ENCODE measurements at places on chromosomes 2 and 18.

DNA sequence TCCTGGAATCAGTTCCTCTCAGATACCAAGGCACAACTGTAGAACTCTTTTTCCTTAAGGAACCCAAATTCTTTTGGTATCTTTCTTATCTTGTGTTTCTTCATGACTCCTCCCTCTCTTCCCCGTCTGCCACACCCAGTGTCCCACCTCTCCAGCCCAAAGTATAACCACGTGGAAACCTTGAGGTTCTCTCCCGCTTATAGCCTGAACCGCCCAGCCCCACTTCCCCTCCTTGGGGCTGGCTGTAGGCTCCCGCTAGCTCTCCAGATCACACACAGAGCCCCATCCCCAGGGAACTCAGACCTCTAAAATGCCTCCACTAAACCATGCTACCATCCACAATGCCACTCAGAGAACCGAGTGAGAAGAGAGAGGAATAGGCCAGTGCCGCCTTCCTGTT lies 87.5 kb downstream of the MAPRE2 start:
- no peak for DNase-seq

- DNase-seq = no peak
Measured at GRCh38 chr18:59085126-59085794, 54.4 kb upstream of the SEC11C start.

- DNase-seq = no peak
Measured at GRCh38 chr2:53455094-53455493, 312.5 kb upstream of the CHAC2 start.

GRCh38 chr2:16130906-16131400 lies 190.6 kb downstream of the MYCN start:
- DNase-seq = no peak

GRCh38 chr2:79178076-79178674 lies 18.6 kb upstream of the REG3A start:
- no peak for DNase-seq

DNA sequence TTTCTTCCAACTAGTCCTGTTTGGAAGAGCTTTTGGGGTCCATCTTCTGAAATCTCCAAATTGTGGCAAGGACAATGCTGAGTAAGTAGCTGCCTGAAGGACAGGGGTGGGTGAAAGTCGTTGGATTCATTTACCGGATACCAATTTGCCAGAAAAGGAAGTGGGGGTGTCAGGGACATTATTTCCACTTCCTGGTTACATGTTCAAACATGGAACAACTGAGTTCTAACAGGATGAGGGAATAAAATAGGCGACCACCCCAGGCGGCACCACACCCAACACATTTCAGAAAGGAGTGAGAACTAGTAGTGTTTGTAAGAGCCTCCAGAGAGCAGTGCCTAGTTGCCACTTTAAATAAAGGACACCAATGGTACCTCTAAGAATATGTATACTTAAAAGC lies 158.6 kb upstream of the SERTAD2 start:
- DNase-seq = no peak

DNA sequence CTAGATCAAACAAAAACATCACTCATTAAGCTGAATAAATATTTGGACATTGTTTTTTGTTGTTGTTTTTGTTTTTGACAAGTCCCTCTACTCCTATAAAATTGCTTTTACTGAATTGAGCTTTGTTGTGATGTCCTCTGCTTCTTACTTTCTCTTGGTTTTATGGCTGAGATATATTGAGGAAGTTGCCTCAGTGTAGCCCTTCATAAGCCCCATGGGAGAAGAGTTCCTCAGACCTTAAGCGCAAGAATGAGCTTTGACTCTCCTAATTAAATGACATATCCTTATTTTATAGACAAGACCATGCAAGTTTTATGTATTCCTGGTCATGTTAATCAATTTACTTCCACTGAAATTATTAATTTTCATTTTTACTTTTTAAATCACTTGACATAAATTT lies 54.9 kb downstream of the CERKL start:
- no peak for DNase-seq

- DNase-seq = no peak
Measured at GRCh38 chr2:12543076-12543977, 173.4 kb upstream of the TRIB2 start.

- no peak for DNase-seq
Measured at GRCh38 chr2:157900203-157900602, 24.1 kb upstream of the ACVR1 start.

- DNase-seq = no peak
Measured at GRCh38 chr18:59357928-59358327, 1.1 kb downstream of the LMAN1 start.

GRCh38 chr2:101622210-101623030 lies 75.1 kb upstream of the MAP4K4 start:
- DNase-seq = no peak

- no peak for DNase-seq
Measured at GRCh38 chr2:84849271-84849952, 31.5 kb downstream of the TRABD2A start.

DNA sequence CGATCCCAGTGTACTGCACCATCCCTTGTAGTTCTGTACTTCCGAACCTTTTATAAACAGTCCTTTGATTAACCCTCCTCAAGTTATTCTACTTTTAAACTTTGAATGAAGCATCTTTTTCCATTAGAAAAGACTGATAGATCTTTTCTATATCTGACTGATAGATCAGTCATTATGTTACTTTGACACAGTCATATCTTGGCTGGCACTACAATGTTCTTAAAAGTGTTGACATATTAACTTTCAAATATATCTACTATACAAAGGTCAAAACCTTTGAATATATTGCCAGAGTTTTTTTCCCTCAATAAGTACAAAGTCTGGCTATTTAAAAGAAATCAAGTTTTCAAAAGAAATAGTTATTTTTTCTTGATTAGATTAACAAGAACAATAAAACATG lies 35.4 kb upstream of the NABP1 start:
- DNase-seq = no peak

DNA sequence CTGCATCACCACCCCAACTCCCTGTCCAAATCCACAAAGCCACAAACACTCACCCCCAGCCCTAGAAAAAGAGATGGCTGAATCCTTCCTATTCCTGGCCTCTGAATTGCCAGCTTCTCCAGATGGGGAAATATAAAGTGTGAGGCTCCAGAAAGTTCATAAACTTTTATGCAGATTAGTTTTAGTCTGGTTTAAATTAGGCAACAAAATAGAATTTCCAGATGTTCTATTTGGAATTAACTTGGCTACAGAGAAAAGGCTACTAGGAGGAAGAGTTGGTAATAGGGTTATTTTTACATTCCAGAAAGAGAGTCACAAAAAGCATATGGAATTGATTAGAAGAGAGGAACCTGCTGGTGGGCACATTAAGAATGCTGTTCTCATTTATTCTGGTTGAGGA lies 56.0 kb downstream of the EN1 start:
- DNase-seq = no peak

- DNase-seq = no peak
Measured at GRCh38 chr2:192500550-192501200, 305.9 kb upstream of the TMEFF2 start.

DNA sequence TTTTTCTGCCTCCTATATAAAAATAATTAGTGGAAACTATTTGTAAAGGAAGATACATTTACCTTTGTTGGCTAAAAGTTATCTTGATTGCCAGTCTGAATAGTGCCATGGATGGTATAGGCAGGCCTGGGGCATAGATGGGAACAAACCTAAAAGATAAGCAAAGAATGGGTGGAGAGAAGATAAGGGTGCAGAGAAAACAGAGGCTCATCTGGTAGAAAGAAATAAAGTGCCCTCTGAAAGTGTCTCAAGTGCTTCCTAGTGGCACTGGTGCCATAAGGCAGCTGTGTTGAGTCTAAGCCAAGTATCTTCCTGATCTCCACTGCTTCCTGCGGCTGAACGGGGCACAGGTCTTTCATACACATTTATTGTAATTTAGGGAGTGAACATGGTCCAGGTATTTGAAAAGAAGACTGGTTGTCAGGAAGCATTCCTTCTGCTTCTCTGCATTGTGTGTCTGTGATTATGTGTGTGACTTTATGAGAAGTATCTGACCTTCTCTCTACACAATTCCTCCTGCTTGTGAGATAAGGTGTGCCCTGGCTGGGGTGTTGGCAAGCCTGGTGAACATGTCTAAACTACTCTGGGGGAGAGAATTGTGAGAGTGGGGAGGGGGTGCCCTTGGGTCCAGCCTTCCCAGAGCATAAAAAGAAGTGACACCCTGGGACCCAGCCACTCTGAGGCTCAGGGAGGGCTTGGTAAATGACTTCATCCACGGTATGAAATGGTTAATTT lies 280.5 kb downstream of the CAMKMT start:
- DNase-seq = no peak

GRCh38 chr2:212974692-212975091 lies 176.7 kb downstream of the IKZF2 start:
- no peak for DNase-seq

Measured in ovary (tissue), 10 donors.